Stimulated activated CD8-positive, alpha-beta memory T cell treated with anti-CD3 and anti-CD28 coated beads, Interleukin-12 subunit alpha, Interleukin-12 subunit beta, amount 100 ng/mL, for 1 hour (primary cell): ENCODE measurements at places on chromosomes 5 and 9.
A peak's percentile ranks its signal among the peaks of the same experiment; 100 is the strongest.

- no peak for DNase-seq
These were observed 177.5 kb downstream of the ZDHHC21 start for GRCh38 chr9:14515571-14516198.

GRCh38 chr5:55387865-55388264, 80.1 kb downstream of the MTREX start:
- no peak for DNase-seq

- DNase-seq = no peak
These were observed 98.9 kb downstream of the MAN2A1 start for GRCh38 chr5:109788596-109788995.

GRCh38 chr5:142806841-142807267, 36.7 kb downstream of the ARHGAP26 start:
- no peak for DNase-seq

DNA sequence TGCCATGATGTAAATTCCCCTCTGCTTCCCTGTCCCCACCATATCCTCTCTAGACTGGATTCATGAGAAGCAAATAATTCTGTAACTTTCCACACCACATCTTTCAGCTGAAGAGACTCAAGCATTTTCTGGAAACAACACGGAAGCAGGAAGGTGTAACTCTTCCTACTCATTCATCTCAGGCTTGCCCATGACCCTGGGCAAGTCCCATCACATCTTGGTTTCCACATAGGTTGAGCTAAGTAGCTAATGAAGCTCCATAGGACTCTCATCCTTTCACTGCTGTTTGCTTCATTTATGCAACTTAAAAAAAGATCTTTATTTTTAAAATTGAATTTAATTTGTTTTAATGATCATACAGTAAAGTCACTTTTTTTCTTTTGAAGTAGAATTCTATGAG, 32.7 kb upstream of the STARD4 start:
- DNase-seq = no peak

DNA sequence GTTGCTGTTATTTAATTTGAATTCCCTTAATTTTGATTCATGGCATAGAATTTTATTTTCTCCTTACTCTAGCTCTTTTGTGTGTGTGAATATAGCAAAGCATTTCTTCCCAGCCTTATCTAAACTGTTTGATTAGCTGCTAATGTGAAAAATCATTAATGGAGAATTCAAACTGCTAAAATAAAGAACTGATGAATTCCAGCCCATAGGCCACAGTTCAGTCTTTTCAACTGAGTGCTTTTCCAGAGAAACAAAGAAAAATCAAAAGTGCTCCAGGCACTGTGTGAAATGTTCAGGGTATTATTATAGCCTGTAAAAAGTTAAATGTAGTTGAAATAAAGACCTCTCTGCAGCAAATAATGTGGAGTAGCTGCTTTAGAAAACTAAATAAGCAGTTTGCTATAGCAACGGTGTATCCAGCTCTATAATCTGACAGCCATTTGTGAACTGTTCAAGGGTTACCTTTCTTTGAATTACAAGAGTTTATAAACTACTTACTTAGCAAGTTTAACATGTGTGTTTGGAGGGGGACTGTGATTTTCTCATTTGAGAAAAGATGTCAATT, 123.8 kb downstream of the GIN1 start:
- DNase-seq = no peak

GRCh38 chr5:5544094-5544663, 121.7 kb downstream of the ICE1 start:
- no peak for DNase-seq

- DNase-seq = peak; percentile 11
These were observed 4.6 kb downstream of the NMRK1 start for GRCh38 chr9:75083188-75083970.

DNA sequence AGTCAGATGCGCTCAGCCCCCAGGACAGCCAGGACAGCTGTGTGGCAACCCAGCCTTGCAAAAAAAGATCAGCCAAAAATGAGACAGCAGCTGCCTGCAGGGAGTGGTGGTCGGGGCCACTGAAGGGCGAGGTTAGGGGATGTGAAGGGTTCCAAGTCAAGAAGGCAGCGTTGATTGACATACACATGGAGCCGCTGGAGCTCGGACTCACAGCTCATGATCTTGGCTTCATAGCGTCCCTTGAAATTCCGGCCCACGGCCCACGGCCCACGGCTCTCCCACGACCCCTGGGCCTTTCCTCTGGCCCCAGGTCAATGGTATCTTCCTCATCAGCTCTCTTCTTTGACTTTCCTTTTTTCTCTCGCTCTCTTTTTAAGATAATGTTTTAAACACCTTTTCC, 390.0 kb upstream of the IRX4 start:
- no peak for DNase-seq

DNA sequence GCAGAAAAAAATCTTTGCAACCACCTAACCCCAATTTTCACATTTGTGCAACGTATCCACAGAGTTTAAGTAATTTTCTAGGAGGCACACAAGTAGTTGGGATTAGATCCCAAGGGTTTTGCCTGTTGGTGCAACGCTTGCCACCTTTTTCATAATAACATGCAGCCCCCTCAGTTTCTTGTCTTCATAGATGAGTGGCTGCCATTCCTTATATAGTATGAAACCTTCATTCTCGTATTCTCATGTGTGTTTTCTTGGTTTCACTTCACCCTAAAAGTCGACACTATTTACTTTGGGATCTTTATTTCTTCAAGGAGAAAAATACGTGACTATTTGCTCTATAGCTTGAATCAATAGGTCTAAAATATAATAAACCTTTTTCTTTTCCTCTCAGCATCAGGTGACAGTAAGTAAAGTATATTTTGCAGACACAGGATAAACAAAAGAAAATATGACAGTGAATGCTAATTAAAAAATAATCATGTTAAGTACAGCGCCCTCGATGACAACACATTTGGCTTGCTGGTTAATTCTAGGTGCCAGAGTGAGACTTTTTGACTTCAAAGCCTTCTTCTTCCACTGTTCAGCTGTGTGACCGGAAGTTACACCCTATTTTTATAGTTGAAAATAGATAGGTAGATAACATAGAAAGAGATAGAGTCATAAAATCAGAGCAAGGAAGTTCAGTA, 342.8 kb upstream of the CCNG1 start:
- no peak for DNase-seq

DNA sequence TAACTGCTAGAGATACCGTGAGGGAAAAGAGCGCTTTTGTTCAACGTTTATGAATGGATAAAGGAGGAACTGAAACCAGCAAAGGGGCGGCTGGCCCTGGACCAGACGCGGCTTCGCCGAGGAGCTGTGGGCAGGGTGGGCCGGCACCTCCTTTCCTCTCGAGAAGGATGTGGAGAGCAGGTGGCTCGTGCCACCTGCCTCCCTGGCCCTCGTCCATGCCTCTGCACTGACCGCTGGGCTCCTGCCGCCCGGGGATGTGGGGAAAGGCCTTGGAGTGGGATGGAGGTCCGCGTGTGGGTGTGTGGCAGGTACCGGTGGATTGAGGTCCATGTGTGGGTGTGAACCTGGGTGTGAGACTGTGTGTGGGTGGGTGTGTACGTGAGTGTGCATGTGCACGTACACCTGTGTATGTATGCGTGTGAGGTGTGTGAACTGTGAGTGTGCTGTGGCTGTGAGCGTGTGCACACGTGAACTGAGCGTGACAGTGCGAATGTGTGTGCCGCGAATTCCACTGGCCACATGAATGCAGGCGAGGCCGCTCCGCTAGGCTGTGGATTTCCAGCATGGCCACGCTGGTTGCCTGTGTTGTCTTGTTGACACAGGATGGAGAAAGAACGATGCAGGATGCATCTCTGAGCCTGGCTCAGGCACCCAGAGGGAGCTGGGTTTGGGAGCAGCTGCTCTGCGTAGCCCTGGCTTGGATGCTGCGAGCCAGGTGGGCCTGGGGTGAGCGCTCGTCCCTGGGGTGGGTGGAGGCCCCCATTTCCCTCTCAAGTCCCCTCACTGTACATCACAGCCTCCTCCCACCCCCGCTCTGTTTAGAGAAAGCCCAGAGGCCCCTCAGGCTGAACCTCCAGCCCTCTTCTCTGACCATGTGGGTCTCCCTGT, 4.4 kb upstream of the CEP72 start:
- DNase-seq = no peak

- no peak for DNase-seq
These were observed 168.8 kb upstream of the POC5 start for GRCh38 chr5:75885849-75886596.

- DNase-seq = no peak
These were observed 130.4 kb downstream of the TMEM174 start for GRCh38 chr5:73303148-73304079.

DNA sequence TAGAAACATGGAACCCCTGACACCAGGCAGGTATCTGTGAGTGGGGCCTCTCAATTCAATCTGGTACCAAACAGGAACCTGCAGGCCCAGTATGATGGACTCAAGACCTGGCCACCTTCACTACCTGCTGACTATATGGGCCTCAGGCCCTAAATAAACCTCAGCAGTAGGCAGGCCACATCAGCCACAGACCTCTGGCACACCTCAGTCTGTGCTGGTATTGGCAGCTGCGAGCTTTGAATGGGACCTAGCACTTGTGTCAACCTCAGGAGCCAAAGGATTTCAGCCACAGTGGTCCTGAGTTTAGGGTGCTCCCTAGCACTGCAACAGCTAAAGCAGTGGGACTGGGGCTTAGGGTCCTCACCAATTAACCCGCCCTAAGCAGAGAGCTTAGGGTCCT, 325.5 kb downstream of the ZNF608 start:
- DNase-seq = no peak

- peak; percentile 20 for DNase-seq
These were observed at the start of gene RASGRF2 for GRCh38 chr5:80959768-80960442. TSS of gene RASGRF2 (plus strand) at chr5:80960363. CDS start at chr5:80960739, 376 bp downstream.

- no peak for DNase-seq
These were observed at the start of gene MARCHF11 for GRCh38 chr5:16179511-16179935. TSS of gene MARCHF11 (minus strand) at chr5:16179791. CDS start at chr5:16179575, 216 bp downstream.

DNA sequence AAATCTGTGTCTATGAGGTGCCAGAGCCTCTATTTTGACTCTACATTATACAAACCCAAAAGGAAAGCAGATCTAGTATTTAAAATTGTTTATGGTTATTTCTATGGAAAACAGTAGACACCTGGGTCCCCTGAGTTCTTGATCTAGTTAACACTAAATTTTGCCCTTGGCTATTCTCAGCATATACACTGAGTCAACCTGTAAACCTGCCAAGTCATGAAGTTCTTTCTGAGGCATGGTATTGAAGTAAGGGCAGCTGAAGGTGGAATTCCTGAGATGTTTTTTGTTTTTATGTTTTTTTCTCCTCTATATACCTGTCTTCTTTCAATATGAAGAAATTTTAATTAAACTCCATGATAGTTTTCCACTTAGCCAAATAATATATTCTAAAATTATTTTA, 120.2 kb downstream of the PDE4D start:
- DNase-seq = no peak

DNA sequence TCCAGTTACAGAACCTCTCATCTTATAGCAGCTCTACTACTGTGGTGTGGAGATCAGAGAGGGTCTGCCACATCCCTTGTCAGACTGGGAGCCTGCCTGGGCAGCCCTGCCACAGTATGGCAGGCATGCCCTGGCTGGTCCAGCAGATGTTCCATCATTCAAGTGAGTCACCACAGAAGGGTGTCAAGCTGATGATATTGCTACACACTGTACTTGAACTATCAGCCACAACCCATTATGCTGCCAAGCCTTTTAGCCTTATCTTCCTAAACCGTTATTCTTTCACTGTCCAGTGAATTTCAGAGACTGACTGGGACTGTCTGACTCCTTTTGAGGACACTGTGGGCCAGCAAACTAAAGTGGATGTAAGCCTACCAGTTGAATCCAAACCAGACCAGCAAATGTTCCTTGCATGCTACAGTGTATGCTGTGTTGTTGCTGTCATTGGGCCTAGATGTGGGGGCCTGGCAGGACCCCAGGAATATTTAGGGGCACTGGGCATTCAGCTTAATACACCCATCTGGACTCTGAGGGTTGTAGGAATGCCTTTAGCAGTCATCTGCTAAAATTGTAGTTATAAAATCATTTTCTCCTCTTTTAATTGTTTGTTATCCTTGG, 202.6 kb downstream of the NR3C1 start:
- DNase-seq = no peak

DNA sequence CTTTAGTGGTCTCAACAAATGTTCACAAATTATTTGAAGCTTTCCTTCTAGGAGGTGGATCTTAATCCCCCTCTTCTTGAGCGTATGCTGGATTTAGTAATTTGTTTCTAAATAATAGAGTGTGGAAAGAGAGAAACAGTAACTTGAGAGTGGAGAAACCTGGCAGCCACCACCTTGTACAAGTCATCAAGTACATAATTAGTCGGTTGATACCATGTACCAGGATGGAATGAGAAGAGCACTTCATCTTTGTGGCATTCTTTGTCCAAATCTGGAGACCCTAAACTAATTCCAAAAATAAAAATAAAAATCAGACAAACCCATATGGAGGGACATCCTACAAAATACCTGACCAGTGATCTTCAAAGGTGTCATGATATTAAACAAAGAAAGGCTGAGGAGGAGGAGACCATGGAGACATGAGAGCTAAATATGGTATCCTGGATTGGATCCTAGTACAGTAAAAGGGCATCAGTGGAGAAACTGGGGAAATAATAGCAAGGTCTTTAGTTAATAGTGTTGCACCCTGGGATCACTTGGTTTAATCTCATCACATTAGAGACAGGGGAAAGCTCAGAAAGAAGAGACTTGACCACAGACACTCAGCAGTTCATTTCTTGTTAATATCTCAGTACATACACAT, 147.9 kb downstream of the ASTN2 start:
- no peak for DNase-seq

GRCh38 chr5:171623551-171624097, 162.0 kb upstream of the SMIM23 start:
- no peak for DNase-seq

DNA sequence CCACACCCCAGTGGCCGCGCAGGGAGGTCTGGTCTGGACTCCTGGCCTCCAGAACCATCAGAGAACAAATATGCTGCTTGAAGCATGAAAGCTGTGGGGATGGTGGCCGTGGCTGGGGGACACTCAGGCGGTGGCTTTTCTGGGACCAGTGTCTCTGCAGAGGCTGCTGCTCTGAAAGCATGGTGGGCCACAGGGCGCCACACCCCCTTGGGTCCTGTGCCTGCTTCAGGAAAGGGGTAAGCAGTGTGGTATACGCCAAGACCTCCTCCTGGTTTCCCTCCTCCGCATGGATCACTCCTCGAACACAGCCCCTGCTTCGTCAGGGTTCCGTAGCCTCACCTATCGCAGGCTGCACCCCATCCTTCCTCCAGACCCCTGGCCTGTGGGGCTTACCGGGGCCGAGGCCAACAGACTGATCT, 19.7 kb upstream of the TERT start:
- DNase-seq = no peak

DNA sequence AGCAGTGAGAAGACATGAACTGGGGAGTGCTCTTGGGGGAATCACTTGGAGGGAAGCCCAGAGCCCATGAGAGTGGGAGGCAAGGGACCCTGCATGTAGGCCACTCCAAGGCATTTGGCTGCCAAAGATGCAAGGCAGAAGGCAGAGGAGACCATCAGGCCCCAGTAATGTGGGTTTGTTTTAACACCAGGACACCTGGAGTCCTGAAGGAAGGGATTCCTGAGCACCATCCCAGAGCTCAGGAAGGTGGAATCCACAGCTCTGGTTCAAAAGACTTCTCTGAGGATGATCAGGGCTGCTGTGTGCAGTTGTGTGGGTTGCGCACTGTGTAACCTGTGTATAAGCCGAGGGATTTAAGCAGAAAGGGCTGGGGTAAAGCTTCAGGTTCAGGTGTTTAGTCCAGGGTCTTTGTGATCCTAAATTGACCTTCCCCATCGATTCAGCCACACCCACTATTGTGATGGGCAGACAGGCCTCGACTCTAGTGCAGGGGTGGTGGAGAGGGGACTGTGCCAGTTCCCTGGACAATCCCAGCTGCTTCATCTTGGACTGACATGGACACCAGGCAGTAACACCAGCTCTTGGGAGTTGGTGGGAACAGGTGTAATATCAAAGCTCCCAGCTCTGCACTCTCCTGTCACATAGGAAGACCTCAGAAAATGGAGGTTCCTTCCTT, 11.0 kb downstream of the B4GALT7 start:
- DNase-seq = no peak

GRCh38 chr5:58466939-58467338, 7.1 kb upstream of the PLK2 start:
- no peak for DNase-seq
